ENCODE measurements at places on chromosomes 5 and 9.

GRCh38 chr5:125560476-125561225, 814.2 kb upstream of the ZNF608 start:
- DNase-seq: no peak

- no peak for DNase-seq
These were observed 83.3 kb downstream of the ZNF608 start for GRCh38 chr5:124663101-124663506.

GRCh38 chr5:179974946-179975712, 67.4 kb upstream of the TBC1D9B start:
- peak; percentile 9 for DNase-seq

DNA sequence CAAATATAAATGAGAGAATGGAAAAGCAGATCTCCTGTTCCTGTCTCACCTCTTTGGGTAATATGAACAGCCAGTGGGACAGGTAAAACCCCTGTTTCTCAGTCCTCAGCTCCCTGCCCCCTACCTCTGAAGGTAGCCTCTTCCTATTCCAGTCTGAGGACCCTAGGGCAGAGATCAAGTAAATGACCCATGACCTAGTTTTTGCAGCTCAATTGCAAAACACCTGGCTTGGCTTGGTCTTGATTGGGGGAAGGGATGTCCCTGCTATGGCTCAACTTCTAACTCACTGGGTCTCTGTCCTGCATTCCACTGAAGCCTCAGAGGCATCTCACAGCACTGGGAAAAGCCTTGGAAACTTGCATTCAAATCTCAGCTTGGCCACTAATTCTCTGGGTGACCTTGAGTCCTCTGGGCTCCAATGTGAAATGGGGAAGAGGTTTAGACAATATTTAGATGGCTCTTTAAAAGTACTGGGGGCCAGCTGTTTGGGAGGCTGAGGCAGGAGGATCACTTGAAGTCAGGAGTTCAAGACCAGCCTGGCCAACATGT, 1.6 kb upstream of the GALT start:
- DNase-seq: no peak

GRCh38 chr5:122492675-122493074, 180.6 kb downstream of the SNCAIP start:
- no peak for DNase-seq

DNA sequence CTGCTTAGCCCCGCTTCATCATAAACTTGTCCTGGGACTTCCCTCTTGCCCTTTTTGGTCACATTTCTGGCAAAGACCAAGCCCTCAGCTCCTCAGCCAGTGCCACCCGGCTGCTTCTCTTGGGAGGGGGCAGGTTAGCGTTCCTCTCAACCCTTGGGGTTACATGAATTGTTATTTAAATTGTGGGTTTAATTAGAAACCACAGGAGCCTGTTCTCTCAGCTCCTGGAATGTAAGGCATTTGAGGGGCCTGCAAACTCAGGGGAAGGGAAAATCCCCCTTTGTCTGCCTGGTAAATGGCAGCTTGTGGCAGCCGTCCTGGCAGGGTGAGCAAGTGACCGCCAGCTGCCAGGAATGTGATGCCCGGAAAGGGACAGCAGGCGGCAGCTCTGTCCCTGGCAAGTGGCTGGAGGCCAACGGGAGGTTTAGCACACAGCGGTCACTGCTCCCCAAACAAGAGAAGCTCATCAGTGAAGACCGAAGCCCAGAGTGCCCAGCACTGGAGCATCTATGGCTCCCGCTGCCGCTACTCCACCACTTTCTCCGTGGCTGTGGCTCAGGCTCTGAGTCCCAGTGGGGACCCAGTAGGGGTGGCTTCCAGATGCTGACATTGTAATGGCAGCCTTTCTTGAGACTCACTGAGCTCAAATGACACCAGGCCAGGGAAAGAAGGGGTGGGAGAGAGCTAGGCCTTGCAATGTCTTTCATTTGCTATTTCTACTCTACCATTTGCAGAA, 51.7 kb downstream of the SHB start:
- DNase-seq: no peak

DNA sequence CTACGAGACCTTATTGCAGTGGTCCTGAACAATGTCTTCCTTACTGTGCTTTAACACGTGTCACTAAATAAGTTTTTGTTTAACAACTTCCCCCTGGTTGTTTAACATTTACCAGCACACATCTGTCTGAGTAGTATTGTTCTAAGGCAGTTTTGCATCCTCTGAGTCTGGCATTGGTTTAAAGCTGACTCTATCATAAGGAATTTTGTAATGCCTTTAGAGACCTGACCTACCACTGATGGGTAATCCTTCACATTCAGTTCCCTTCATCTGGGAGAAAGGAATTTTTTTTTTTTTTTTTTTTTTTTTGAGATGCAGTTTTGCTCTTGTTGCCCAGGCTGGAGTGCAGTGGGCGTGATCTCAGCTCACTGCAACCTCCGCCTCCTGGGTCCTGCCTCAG, 20.0 kb upstream of the PCAT7 start:
- no peak for DNase-seq

- DNase-seq: no peak
These were observed 1680.3 kb downstream of the MAT2B start for GRCh38 chr5:165185716-165186115.

DNA sequence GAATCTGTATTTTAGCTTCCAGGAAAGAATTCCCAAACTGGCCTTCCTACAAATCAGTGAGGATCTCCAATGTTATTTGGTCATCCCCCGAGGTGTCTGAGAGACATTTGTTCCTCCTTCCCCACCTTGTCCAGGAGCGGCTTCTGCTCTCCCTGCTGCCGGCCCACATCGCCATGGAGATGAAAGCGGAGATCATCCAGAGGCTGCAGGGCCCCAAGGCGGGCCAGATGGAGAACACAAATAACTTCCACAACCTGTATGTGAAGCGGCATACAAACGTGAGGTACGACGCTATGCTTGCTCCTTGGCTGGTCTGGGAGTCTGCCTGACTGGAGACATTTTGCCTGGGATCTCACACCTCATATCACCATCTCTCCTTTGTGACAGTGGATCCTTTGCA, 160.4 kb downstream of the CFAP90 start:
- no peak for DNase-seq

DNA sequence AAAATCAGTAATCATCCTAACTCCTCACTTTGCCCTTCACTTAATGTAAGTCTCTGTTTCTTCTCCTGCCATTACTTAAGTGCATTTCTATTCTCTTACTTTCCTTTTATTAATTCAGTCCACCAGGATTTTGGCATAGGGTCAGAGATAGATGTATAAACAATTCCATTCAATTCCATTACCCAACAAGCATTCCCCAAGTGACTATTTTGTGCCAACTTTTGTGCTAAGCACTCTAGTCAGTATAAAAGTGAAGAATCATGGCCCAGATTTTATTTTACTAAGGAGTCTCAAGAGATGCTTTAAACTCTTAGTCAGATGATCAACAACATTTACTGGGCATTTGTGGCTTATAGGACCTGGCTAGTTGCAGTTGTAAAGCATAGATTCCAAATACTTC, 159.3 kb downstream of the DMAC1 start:
- DNase-seq: no peak

GRCh38 chr9:117073539-117074341, 341.1 kb downstream of the ASTN2 start:
- peak; percentile 2 for DNase-seq

DNA sequence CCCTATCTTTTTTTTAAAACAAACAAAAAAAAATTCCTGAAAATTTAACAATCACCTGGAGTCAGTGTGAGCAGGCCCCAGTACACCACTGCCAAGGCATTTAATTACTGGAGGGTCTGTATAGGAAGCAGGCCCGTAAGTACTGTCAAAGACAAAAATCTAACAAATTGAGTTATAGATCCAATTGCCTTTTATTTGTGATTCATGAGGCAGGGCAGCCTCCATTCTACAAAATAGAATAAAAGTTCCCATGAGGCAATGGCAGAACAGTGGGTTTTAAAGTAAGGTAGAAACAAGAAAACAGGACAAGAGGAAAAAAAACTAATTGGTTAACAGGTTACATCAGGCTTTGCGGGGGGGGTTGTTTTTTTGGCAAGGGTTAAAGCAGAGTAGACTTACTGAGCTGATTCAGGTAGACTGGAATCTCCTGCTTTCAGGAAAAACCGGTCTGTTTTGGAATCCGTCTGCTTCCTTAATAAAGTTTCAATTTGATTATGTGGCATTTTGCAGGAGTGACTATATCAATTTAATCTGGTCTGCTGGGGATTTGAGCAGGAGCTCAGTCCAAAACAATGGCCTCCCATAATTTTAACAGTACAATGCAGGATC, 48.9 kb downstream of the AUH start:
- DNase-seq: no peak

GRCh38 chr9:120891245-120891883, 14.4 kb upstream of the PHF19 start:
- DNase-seq: peak; percentile 80

GRCh38 chr9:99073985-99074901, 30.7 kb upstream of the TGFBR1 start:
- no peak for DNase-seq

DNA sequence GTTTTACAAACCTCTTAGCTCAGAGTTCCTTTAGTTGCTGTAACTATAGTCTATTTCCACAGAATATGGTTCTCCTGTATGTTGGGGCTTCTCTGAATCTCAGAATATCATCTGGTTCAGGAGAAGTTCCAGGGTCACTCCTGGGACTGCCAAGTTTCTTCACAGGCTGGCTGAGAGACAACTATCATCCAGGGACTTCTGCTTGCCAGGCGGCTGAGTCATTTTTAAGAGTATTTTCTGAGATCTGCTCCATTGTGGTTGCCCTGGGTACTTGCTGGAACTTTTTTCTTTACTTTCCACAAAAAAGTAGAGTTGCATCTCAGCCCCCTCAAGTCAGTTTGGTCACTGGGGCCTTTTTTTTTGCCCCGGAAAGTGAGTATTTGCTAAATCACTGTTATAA, 566.5 kb downstream of the LRRC70 start:
- no peak for DNase-seq

GRCh38 chr5:173789031-173789920, 98.9 kb upstream of the CPEB4 start:
- peak; percentile 40 for DNase-seq

DNA sequence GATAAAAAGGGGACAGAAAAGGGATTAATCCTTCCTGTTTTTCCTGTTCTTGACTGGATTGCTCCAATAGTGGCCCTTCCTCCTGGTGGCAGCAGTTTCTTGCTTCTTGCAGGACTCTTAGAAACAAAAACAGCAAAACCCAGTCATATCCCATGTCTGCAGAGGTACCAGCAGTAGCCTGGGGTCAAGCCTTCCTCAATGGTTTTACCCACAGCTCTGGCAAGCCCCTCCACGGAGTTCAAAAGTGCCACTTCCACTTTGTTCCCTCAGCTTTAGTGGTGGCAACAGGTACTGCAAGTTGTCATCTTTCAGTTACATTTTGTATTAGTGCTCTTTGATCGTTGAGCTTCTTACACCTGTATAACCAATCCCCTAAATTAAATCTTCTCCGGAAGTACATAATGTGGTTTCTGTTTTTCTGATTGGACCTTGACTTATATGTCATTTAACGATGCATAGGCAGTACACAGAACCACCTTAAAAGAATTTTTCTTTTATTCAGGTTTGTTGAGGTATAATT, 8.7 kb upstream of the RANBP6 start:
- DNase-seq: peak; percentile 9

- DNase-seq: no peak
These were observed 66.3 kb downstream of the MRPL36 start for GRCh38 chr5:1733369-1733768.

DNA sequence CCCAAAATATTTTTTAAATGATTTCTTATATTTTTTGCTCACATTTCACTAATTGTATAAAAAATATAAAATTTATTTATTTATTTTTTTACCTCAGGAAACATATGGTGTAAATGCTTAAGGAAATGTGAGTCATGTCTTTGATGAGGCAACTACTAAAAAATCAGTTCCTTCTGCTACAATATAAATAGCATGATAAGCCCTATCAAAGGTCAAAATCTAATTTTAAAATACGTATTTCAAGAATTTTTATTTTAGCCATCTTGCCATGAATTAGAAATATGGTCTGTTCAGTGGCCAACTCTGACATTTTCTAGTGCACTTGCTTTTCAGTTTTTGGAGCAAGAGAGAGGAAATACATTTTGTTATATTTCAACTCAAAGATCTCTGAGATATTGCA, 50.5 kb downstream of the PDE4D start:
- DNase-seq: no peak

DNA sequence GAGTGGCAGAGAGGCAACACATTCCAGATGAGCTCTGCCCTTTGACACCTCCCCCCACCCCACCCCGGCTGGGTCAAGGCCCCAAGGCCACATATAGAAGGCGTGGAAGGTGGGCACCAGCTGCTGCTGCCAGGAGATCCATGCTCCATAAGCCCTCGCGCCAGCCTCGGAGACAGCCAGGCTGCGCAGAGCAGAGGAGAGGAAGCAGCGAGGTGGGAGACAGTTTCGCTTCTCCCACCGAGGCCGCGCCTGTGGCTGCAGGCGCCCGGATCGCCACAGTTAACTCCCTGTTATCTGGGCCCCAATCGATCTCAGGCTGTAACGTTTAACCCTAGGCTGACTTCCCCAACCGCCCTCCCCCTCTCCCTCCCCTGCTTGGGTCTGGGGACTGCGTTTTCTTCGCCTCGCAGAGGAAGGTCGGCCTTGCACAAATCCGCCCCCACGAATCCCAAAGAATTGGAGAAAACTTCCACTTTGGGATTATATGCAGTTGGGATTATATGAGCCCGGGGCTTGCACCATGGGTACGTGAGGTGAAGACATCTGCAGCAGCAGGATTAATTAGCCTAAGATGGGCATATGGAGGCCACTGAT, 1.1 kb upstream of the CXXC5 start:
- DNase-seq: no peak

GRCh38 chr5:99349787-99350186, 421.0 kb upstream of the CHD1 start:
- DNase-seq: no peak

DNA sequence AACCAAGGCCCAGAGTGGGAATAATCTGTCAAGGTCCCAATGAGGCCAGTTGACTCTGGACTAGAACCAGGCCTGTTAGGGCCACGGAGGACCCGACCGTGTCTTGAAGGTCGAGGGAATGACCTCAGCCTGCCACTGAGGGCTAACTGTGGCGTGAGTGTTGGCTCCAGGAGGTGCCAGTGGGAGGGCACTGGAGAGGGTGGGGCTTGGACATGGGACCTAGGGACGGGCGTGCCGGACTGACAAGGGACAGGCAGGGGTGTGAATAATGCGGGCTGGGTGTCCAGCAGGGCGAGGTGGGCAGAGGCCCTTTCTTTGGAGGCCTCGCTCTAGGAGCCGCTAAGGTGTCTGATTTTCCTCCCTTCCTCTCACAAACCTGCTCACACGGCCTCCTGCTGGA, 7.5 kb downstream of the ADAMTSL2 start:
- DNase-seq: no peak

Data from activated CD4-positive, alpha-beta T cell treated with anti-CD3 and anti-CD28 coated beads, Interleukin-2, amount 50 U/mL, for 48 hours (primary cell).